Liver (tissue), 10 donors: ENCODE measurements at places on chromosomes 5 and 9. TPM values are rescaled to one million over a fixed set of nuclear protein-coding genes. Genes with fewer than 3 reads are reported as not detected.

The DNAJA1 gene
- total RNA-seq, result 60.9 TPM

The OR13C3 gene
- 0.17 TPM for total RNA-seq

The TRIM36 gene
- 0.47 TPM for total RNA-seq

The SLC6A7 gene
- not detected for total RNA-seq

The INSL4 gene
- total RNA-seq, result not detected

The C9 gene
- 3,238 TPM for total RNA-seq

The TMEM215 gene
- total RNA-seq, result not detected

The LRRC19 gene
- 2.0 TPM for total RNA-seq

The CCDC192 gene
- total RNA-seq, result not detected

The ADAMTS12 gene
- 6.4 TPM for total RNA-seq

GRCh38 chr9:10048994-10049393 is 563.8 kb downstream of the PTPRD start:
- DNase-seq, result no peak

GRCh38 chr5:122078116-122079110 is at the start of gene LOX:
Gene LOX, minus strand, starts transcription at chr5:122078259. Its CDS starts 274 bp downstream, at chr5:122077985.
- DNase-seq, result no peak

- DNase-seq, result no peak
Observed at GRCh38 chr5:109916481-109917153, 226.9 kb downstream of the MAN2A1 start.

DNA sequence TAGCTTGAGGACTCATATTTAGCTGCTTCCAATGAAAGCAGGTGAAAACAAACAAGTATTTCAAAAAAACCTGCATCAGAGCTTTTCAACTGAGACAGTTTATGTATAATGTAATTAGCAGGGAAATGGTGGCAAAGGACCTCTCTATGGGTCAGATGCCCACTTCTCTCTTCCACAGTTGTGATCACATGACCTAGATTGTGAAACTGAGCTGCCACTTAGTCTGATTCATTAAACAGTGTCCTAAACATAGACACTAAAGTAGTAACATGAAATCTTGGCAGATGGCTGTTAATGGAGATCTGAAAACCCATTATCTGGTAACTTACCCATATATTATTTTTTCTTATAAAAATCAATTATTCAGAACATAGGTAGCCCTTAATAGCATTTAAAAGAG is 663.6 kb upstream of the RIOK2 start:
- no peak for DNase-seq

DNA sequence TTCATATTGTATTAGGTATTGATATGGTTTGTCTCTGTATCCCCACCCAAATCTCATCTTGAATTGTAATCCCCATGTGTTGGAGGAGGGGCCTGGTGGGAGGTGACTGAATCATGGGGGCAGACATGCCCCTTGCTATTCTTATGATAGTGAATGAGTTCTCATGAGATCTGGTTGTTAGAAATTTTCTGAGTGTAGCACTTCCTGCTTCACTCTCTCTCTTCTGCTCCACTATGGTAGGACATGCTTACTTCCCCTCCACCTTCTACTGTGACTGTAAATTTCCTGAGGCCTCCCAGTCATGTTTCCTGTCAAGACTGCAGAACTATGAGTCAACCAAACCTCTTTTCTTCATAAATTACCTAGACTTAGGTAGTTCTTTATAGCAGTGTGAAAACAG is 187.4 kb upstream of the SLC24A2 start:
- no peak for DNase-seq

GRCh38 chr5:170638051-170638450 is 134.2 kb downstream of the KCNIP1 start:
- no peak for DNase-seq

- no peak for DNase-seq
Observed at GRCh38 chr9:2939368-2939767, 95.5 kb upstream of the PUM3 start.

DNA sequence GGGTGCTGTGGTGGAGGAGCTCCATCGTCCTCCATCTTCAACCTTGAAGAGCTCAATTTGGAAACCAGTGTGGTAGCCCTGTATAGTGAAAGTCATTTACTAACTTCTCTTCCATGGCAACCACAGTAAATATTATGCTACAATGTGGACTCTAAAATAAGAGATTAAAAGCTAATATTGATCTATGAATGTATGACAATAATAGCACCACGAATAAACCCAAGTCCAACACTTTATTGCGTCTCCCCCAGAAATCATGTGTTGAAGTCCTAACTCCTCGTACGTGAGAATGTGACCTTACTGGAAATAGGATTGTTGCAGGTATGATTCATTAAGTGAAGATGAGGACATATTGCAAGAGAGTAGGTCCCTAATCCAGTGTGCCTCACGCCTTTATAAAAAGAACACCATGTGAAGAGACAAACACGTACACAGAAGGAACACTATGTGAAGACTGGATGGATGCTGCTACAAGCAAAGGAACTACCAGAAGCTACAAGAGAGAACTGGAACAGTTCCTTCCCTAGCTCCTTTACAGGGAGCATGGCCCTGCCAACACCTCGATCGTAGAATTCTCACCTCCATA is 276.2 kb downstream of the PDE4D start:
- no peak for DNase-seq

- DNase-seq, result no peak
Observed at GRCh38 chr5:22554475-22554874, 298.7 kb downstream of the CDH12 start.

DNA sequence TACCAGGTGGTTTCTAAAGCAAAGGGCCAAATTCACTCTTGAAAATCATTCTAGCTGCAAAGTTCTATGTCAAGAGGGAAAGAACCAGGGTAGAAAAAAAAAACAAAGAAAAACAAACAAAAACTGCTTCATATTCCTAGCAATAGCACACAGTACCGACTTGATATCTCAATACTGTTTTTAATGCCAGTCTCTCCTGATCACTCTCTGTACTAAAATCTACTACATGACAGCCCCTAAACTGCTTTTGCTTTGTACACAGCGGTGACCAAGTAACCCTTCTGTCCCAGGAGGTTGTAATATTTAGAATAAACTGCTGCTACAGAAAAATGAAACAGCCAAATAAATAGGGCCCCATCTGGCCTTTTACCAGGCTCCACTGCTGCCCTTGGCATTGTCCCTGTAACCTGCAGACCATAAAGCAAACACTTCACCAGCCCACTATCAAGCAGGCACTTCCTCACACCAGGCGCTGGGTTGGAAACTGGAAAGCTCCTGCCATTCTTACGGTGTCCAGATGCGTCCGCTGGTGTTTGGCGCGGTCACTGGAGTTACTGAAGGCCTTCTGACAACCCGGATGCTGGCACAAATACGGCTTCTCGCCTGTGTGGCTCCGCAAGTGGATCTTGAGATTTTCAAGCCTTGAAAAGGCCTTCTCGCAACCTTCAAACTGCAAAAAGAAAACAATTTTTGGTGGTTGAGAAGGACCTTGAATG is 363.2 kb downstream of the GLIS3 start:
- no peak for DNase-seq

DNA sequence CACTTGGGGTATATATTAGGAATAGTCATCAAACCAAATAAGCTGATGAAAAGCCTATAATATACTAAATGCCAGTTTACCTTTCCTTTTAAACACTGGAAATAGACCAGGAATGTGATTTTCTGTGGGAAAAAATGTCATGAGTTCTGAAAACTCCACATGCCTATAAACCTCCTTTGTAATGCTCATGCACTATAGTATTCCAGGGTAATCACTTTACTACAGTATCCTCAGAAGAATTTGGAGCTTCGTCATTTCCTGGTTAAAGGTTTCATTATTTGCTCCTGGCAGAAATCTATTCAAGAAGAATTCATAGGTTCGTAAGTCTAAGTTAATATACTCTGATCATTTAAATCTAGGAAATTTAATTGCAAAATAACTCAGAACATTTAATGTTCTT is 1076.7 kb upstream of the DMAC1 start:
- DNase-seq, result no peak

GRCh38 chr9:110088099-110088498 is 119.9 kb downstream of the C9orf152 start:
- DNase-seq, result no peak

GRCh38 chr5:127254729-127255284 is 35.8 kb upstream of the MEGF10 start:
- DNase-seq, result no peak

DNA sequence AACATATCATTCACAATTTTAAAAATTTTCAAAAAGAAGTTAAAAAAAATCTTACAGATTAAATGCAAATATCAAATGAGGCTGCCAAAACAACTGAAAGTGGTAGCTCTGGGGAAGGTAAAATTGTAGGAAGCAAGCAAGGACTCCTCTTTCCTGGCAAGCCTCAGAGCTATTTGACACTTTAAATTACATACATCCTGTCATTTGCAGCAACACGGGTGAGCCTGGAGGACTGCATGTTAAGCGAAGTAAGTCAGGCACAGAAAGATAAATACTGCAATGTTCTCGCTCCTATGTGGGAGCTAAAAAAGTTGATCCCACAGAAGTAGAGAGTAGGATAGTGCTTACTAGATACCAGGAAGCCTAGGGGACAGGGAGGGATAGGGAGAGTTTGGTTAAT is 58.0 kb downstream of the LPAR1 start:
- no peak for DNase-seq

- no peak for DNase-seq
Observed at GRCh38 chr5:62578540-62578939, at the start of gene LRRC70. Gene LRRC70, plus strand, starts transcription at chr5:62578819. Its CDS starts 620 bp downstream, at chr5:62579439.

- DNase-seq, result no peak
Observed at GRCh38 chr5:122181863-122182262, 52.5 kb downstream of the ZNF474 start.

- DNase-seq, result no peak
Observed at GRCh38 chr9:98888801-98889421, 54.8 kb upstream of the COL15A1 start.

- DNase-seq, result peak; percentile 62
Observed at GRCh38 chr9:70413799-70414775, at the start of gene KLF9. Gene KLF9, minus strand, starts transcription at chr9:70414657. Its CDS starts 1,294 bp downstream, at chr9:70413363.

DNA sequence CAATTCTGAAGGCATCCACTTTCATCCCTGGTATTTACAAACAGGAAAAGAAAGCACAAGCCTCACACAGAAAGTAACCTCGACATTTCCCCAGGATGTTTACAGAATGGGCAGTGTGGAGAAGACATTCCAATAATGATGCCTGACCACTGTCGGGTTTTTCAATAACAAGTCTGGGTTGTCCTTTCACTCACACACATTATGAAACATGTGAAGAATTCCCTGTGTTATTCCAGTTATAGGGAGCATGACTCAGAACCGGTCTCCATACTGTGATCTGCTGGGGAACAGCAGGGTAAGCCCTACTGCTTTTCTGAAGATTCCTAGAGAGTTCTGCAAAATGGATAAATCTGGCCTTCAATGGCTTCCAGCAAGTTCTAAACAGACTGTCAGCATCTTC is 155.3 kb downstream of the ADAMTS12 start:
- no peak for DNase-seq

GRCh38 chr9:37801287-37801850 is 772 bp downstream of the DCAF10 start:
- DNase-seq, result peak; percentile 66

- DNase-seq, result no peak
Observed at GRCh38 chr5:175710326-175710725, 52.5 kb downstream of the HRH2 start.

DNA sequence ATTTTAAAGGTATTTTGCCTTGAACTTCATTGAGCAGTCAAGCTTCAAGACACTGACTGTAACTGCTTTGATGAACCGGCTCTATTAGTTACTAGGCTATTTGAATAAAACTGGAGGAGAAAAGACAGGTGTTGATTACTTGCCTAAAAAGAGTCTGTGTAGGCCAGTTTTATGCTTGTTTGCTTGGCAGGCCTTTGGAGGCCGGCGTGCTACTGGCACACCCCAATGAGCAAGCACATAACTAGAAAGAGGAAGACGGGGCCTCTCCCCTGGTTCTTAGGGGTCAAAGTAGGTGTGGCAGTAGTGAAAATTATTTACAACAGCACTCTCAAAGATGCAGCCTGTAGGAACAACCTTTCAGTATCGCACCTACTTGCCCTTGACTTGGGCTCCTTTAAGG is 2.1 kb upstream of the ZFR start:
- DNase-seq, result no peak

DNA sequence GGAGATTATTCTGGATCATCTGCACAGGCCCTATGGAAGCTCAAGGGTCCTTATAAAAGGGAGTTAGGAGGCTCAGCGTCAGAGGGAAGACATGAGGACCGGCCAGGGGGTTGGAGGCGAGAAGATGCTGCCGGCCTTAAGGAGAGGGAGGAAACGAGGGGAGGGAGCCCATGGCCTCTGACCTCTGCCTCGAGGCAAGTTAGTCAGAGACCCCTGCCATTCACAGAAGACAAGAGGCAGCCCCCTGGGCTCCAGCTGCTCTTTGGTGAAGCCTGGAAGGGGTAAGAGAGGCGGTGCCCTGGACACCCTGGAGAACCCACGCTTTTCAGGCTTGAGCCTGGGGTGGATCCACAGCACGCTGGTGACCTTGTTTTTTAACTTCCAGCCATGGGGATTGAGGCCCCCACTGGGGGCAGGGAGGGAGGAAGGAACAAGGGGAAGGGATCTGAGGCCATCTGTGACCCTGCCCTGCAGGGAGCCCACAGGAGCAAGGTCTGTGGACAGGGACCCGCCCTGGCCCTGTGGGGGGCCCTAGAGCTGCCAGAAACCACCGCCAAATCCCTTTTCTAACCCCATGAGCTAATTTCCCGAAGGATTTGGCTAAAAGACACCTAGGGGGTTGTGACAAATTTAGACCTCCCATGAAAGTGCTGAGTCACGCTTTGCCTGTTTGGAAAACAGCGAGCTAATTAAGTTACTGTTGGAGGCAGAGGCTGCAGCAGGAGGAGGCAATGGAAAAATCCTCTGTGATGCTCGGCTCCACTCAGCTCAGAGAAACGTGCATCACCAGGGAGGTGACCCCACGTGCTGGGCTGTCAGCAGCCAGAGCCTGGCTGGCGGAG is 49.7 kb downstream of the OLFM1 start:
- no peak for DNase-seq

DNA sequence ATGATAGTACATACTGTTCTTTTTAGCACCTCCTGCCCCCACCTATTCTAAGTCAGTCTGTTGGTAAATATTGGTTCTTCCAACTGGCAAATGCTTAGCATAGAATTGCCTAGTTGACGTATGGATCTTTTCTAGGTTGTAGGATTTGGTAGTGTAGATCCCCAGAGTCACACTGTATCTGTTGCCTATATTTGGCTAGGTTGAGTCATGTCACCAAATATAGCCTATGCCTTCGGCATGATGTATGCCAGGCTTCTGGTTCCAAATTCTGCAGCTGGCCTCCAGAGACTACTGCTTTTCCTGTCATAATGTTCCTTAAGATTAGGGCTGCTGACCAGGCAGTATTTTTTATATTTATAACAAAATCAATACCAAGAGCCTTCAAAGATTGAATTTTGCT is 38.2 kb downstream of the CPEB4 start:
- DNase-seq, result no peak

- DNase-seq, result no peak
Observed at GRCh38 chr5:152813526-152813925, 408.4 kb upstream of the NMUR2 start.

- no peak for DNase-seq
Observed at GRCh38 chr9:135786146-135786690, 84.2 kb downstream of the KCNT1 start.

GRCh38 chr9:134205672-134206310 is 41.4 kb upstream of the RNU6ATAC start:
- no peak for DNase-seq
